Activated CD4-positive, alpha-beta T cell treated with anti-CD3 and anti-CD28 coated beads, Interleukin-2, amount 10 ng/mL, durations not matched to agents 24 days and 14 days (primary cell): ENCODE measurements at places on chromosomes 11 and 22. TPM values are rescaled to one million over a fixed set of nuclear protein-coding genes. Genes with fewer than 3 reads are reported as not detected.

GRCh38 chr11:78782725-78783124, 208.1 kb upstream of the NARS2 start:
- no peak for DNase-seq

APBB1 gene
- 24.1 TPM in 2 replicates for total RNA-seq

GRCh38 chr11:111878385-111878848, 548 bp downstream of the FDXACB1 start:
- no peak for DNase-seq

ME3 gene
- total RNA-seq, result 12.2 and 12.9 TPM in 2 replicates

DNA sequence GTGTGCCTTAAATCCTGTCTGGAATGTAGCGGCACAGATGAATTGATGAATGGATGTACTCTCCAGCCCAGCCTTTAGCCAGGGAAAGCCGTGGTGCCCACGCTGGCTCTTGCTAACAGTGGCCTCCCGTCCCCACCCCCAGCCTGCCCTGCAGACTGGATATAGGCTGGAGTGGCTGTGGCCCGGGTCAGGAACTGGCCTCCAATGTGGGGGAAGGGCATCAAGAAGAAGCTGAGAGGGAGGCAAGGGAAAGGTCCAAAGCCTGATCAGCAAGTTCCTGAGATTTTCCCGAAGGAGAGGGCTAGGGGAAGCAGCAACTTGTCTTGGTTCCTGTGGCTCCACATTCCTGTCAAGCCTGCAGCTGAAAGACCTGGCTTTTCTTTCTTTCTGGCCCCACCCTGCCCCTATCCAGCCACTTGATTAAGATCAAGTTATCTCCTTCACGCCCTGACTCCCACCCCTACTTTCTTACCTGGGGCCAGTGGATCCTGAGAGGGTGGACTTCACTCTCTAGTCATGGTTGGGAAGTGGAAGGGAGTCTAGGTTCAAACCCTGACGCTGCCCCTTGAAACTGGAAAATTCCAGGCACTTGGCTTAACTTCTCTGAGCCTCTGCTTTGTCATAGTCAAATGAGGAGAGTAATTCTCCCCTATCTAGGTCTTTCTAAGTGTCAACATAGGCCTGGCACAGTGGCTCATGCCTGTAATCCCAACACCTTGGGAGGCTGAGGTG, 11.0 kb upstream of the MICALL1 start:
- no peak for DNase-seq

TIMM10 gene
- total RNA-seq, result 108 and 112 TPM in 2 replicates

GRCh38 chr11:81255895-81256294, 1477.8 kb downstream of the FAM181B start:
- no peak for DNase-seq
